ENCODE measurements at places on chromosomes 3 and 15.

- DNase-seq: no peak
Measured at GRCh38 chr3:68448510-68449383, 483.6 kb downstream of the TAFA4 start.

- peak; percentile 32 for DNase-seq
Measured at GRCh38 chr3:161559177-161559998, 62.8 kb downstream of the OTOL1 start.

- no peak for DNase-seq
Measured at GRCh38 chr15:86016750-86017149, 62.9 kb upstream of the AGBL1 start.

- peak; percentile 46 for DNase-seq
Measured at GRCh38 chr3:87076946-87077345, 86.0 kb upstream of the VGLL3 start.

- DNase-seq: no peak
Measured at GRCh38 chr3:11077466-11077865, 76.8 kb upstream of the HRH1 start.

GRCh38 chr3:122940628-122941086 lies 86.9 kb downstream of the SEMA5B start:
- DNase-seq: no peak

DNA sequence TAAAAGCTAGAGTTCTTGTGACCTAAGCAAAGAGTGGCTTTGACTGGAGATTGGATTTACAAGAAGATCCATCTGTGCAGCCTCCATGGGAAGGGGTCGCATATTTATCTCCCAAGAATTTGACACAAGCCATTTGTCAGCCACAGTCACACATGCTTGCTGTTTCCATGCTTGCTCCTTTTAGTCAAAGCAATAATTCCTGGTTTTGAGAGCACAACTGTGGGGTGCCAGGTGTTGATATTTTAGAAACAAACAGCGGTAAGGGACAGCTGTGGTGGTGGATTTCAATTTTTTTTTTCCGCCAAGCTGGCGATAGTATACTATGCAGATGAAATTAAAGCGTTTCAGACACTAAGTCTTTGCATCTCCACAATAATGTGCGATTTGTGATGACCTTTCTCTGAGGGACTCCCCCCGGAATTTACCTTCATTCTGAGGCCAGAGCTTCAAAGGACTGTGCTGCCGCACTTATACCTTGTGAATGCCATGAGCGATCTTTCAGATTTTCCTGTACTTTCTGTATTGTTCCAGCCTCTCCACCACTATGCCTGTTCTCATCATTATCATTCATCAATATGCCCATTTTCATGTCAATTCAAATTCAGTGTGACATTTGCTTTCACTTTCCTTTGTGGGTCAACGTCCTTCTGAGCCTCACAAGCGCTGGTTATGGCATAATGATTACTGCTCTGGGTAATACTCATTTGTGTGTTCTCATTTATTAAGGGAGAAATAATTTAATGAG lies 108.2 kb upstream of the KBTBD8 start:
- DNase-seq: no peak

DNA sequence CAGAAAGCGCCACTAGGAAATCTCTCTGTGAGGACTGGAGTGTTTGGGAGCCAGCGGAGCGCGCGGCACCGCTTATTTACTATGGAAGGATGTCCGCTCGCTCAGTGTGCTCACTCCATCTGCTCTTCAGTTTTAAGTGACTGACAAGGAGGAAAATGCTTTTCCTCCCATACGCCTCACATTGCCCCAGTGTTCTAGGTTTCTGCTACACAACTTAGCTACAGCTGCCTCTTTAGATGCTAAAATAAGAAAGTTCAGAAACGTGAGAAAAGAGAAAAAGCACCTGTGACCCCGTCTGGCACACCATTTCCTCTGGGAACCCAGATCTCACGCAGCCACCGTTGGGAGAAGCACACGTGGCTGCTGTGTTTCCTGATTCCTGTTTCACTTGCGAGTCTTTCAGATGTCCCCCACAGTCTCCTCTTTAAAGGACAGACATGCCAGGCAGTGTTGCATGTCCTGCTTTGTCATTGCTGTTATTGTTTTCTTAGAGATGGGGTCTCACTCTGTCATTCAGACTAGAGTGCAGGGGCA lies 11.7 kb upstream of the MUSTN1 start:
- no peak for DNase-seq

GRCh38 chr15:64858021-64858575 lies 16.4 kb downstream of the PLEKHO2 start:
- DNase-seq: no peak

- peak; percentile 42 for DNase-seq
Measured at GRCh38 chr15:73051807-73052652, at the start of gene NEO1. Gene NEO1 (plus strand): TSS chr15:73052463. CDS start chr15:73052676, 213 bp downstream.

- no peak for DNase-seq
Measured at GRCh38 chr3:121916189-121916588, 22.0 kb downstream of the SLC15A2 start.

- DNase-seq: no peak
Measured at GRCh38 chr3:33060609-33061337, 36.2 kb downstream of the GLB1 start.

GRCh38 chr15:28456476-28457395 lies 76.0 kb downstream of the GOLGA8G start:
- DNase-seq: no peak

DNA sequence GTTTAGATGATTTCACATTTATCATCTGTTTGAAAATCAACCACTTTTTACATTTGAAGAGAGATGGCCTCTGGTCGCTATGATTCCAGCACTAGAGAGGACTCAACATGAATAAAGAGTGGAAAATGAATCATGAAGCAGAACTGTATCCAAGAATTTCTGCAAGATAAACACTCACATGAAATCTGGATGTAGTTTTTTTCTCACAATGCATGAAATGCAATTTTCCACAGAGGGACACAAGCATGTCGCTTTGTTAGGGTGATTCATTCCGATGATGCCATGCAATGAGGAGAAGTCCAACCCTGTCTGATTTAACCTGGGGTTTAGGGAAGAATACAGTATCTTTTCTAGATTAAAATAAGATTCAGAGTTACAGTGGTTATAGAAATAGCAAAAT lies 50.4 kb upstream of the ADCY5 start:
- DNase-seq: no peak

- no peak for DNase-seq
Measured at GRCh38 chr3:20400281-20400680, 214.3 kb upstream of the SGO1 start.

DNA sequence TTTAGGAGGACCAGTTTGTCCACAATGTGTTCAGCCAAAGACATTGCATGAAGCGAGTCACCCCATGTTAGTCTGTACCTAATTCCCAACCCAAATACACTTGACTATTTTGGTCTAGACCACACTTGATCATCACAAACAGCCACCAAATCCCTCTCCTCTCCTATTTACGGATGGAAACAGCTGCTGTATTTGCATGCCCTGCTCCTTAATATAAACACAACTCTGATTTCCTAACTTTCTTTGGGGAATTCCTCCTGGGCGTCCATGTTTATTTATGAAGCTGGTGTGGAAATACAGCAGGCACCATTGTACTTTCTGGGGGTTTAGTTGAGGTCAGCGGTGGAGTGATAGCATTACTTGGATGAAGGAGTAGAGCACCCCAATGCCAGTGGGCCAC lies 235.2 kb downstream of the TLE3 start:
- no peak for DNase-seq

DNA sequence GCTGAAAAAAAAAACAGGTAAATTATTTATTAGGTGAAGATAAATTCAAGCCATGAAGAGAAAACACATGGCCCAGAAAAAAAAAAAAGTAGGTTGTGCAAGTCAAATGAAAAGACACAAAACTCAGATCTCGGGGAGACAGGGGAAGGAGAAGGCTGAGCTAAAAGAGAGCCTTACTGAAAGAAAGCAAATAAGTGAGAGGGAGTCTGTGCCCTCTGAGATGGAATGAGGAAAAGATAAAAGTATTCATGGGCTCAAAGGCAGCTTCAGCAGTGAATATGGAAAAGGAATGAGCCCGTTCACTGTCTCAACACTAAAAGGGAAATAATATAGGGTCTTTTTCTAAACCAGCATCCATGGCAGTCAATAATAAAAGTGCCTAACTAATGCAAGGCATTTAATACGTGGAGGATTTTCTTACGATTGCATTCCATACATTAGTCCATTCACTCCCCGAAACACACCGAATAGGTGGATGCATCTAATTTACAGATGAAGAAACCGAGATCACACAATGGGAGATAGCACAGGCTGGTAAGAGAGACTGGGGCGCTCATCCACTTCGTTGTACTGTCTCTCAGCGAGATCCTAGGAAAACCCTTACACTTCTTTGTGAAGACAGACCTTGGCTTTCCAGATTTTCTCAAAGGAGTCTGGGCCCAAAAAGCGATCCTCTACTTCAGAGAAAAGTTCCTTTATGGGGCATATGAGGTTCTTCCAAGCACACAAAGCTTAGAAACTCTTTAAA lies 1.1 kb downstream of the TFDP2 start:
- DNase-seq: no peak

DNA sequence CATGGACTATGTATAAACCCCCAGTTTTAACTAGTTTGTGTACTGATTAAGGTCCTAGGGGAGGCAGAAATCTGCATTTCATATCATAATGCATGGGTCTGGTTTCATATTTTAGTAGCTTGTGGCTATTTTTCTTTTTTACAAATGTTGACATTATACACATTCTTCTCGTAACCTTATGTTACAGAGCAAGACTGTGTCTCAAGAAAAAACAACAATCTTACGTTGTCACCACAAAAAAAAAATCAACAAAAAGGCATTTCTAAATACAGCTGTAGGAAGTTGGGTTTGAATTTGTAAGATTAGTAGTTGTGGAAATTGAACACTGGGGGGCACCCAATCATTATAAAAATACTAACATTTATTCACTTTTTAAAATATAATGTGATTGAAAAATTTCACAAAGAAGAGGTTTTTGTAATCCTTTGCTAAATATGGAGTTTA lies 17.9 kb downstream of the SERP1 start:
- DNase-seq: peak; percentile 33

DNA sequence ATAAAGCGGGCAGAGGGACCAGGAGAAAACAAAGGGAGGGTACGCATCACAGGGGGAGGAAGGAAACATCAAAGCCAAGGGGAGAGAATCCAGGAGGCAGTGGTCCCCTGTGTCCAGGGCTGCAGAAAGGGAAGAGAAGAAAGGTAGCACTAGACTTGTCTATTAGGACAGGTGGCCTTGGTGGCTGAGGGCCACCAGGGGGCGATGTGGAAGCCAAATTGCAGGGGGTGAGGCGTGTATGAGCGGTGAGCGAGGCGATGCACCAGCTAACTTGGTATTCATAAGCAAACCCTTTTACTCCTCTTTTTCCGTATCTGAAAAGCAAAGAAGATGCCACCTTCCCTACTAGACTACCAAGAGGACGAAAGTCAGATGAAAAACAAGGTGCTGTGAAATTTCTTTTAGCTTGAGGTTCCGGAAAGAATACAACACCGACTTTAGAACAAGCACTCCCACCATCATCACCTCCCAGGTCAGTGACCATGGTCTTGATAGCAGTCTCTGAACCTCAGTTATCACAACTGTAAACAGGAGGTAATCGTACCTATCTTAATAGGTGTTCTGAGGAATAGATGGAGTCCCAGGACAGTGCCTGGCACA lies 654.4 kb upstream of the ADAMTS9 start:
- DNase-seq: peak; percentile 67
